Upper lobe of right lung (tissue), 1 donor: ENCODE measurements at places on chromosomes 4 and X. TPM values are rescaled to one million over a fixed set of nuclear protein-coding genes. Genes with fewer than 3 reads are reported as not detected.

Gene ADD1
- total RNA-seq: 286 TPM

Gene NAA11
- not detected for total RNA-seq

Gene GC
- total RNA-seq: not detected

Gene CXCL3
- total RNA-seq: 9.7 TPM

Gene MSX1
- 2.5 TPM for total RNA-seq

Gene MAGEA10
- not detected for total RNA-seq

Gene NRK
- total RNA-seq: 1.3 TPM

DNA sequence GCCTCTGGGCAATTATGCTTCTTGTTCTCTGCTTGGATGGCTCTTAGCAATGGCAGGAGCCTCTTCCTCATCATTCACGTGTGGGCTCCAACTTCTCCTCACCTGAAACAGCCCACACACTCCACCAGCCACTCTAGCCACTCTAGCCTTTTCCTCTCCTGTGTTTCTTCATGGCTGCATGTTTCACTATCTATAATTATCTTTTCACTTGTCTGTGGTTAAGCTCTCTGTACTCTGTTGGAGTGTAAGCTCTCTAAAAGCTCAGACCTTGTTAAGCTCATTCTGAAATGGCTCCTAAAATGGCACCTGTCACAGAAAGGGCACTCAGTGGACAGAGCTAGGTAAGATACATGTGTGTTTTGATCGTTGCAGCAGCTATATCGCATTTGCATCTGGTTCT is 80.0 kb downstream of the SH3KBP1 start:
- no peak for DNase-seq

DNA sequence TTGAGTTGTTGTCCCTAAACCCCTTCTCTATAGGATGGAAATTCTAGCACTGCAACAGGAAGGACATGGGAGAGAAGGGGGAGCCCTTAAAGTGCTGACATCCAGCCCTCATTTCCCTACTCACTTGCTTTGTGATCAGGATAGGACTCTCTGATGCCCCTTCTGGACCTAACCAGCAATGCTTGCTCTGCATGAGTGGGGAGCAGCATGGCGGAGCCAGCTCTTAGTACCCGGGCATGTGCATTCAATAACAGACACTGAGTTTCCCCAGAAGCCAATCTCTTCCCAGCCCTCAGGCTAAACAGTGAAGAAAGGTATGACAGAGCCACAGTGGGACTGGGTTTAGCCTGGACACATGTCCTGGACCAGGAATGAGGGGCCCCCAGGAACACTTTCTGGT is 14.0 kb downstream of the SOD3 start:
- no peak for DNase-seq

GRCh38 chr4:41475402-41475801 is 62.6 kb upstream of the LIMCH1 start:
- DNase-seq: no peak

GRCh38 chrX:124986284-124986683 is 333.4 kb upstream of the TEX13C start:
- no peak for DNase-seq

- DNase-seq: no peak
Measured at GRCh38 chr4:172780566-172781081, 388.0 kb upstream of the GALNT7 start.

DNA sequence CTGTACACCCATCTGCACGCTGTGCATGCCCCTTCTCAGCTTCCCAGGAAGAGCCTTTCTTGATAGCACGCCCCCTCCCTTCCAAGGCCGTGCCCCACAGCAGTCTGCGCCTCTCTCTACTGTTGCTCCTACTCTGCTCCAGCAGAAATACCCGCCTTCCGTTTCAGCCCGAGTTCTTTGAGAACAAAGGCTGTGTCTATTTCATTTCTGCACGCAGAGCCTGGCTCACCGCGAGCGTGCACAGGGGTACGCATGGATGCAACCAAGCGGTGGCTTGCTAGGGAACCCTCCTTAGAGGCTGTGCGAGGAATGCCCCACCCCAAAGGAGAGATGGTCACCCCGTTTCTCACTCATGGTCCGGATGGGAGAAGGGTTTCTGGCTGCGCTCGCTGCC is 485 bp downstream of the AADAT start:
- DNase-seq: no peak

GRCh38 chr4:11286533-11286932 is 142.2 kb downstream of the HS3ST1 start:
- no peak for DNase-seq

DNA sequence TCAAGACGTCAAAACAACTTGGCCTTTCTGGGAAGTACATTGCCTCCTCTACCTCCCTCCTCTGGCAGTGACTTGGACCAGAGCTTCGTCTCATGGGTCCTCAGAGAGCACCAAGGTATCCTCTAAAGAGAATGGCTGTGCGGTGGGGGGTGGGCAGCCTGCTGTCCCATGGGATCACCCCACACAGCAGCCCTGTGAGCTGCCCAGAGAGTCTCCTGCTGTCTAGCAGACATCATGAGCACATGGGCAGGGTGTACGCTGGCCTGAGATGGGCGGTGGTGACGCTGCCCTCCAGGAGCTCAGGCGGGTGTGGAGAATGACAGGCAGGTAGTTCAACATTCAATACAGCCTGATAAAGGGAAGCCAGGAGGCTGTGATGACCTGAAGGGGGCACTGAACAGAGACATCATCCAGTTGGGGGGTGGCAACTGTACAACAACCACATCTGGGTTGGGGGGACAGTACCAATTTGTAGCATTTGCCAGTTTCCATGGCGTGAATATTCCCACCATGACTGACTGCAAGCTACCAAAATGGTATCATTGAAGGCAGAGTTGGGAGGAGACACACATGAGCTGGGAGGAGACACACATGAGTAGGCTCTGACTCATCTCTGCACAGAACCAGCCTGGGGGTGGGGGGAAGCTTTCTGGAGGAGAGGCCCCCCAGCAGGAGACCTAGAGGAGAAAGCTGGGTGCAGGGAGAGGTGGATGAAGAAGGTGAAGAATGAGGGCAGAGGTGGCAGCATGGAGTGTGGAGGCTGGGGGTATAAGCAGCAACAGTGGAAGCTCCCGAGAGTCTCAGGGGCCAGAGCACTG is 35.9 kb downstream of the C4orf50 start:
- DNase-seq: peak; percentile 33

DNA sequence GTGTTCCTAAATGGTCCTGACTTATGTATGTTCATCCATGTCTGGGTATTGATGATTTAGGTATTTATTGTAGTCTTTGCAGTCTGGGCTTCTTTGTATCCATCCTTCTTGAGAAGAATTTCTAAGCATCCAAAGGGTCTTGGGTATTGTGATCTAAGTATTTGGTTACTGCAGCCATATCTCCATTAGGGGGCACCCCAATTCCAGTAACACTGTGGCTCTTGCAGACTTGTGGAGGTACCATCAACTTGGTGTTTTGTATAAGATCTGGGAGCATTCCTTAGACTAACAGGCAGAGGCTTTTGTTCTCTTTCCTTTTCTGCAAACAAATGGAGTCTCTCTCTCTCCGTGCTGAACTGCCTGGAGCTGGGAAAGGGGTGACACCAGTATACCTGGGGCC is 113.7 kb upstream of the NEXMIF start:
- DNase-seq: no peak

- DNase-seq: no peak
Measured at GRCh38 chrX:115709039-115709438, 148.1 kb downstream of the PLS3 start.

GRCh38 chr4:57109847-57110639 is at the start of gene IGFBP7:
Gene IGFBP7, minus strand, starts transcription at chr4:57110385. Its CDS starts 34 bp downstream, at chr4:57110351.
- peak; percentile 85 for DNase-seq
